ENCODE measurements at places on chromosomes 5 and 9. TPM values are rescaled to one million over a fixed set of nuclear protein-coding genes. Genes with fewer than 3 reads are reported as not detected.

KCNV2 gene
- not detected for total RNA-seq

SLCO6A1 gene
- 0.14 TPM for total RNA-seq

PCDHB7 gene
- total RNA-seq, result under 0.01 TPM

FGF1 gene
- 0.44 TPM for total RNA-seq

ROPN1L gene
- 0.29 TPM for total RNA-seq

NDUFS4 gene
- 50.4 TPM for total RNA-seq

HAPLN1 gene
- 1.1 TPM for total RNA-seq

GPX3 gene
- 28.9 TPM for total RNA-seq

SLC9A3 gene
- total RNA-seq, result 1.5 TPM

ECM2 gene
- total RNA-seq, result 1.5 TPM

Data from placental pericyte (primary cell).